ENCODE measurements at places on chromosomes 13 and 19. TPM values are rescaled to one million over a fixed set of nuclear protein-coding genes. Genes with fewer than 3 reads are reported as not detected.

DNA sequence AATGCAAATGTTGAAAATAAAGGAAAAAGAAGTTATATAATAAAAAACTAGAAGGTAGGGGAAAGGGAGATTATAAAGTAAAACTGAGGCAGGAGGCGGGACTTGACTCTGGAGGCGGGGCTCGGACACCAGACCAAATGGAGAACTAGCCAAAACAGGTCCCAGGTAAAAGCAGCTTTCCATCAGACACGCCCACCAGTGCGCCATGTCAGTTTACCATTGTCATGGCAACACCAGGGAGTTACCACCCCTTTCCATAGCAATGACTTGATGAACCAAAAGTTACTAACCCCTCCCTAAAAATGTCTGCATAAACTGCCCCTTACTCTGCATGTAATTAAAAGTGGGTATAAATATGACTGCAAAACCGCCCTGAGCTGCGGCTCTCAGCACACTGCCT lies 70.9 kb downstream of the PEPD start:
- no peak for DNase-seq

GRCh38 chr19:49425922-49426592 lies 869 bp downstream of the GFY start:
- no peak for DNase-seq

DNA sequence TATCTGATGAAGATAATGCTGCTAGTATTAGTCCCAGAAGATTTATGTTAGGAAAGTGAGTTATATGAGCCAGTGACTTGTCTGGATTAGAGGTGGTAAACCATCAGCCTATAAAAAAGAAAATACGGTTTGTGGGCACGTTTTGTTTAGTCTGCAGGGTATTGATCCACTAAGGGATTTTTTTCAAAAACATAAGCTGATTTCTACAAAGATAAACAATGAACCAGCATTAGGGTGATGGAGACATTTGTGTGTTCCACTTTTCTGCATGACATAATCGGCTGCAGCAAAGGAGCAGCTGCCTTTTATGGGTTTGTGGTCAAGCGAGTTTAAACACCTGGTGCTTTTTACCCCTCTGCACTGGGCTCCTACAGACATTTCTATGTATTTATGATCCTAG lies 836.4 kb upstream of the GPC6 start:
- no peak for DNase-seq

DNA sequence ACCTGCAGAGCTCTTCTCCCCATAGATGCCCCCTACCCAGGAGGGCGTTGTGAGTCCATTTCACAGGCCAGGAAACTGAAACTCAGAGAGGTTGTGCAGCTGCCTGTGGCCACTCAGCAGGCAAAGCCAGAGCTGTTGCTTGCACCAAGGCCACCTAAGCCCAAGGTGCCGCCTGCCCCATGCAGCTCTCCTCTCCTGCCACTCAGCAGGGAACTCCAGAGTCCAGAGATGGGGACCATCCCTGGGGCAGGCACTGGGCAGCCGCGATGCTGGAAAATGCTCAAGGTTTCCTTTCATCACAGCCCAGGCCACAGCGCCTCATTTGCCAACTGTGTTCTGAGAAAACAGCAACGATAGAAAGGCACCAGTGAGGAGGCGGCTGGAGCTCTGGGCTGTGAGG lies 41.0 kb upstream of the PEPD start:
- no peak for DNase-seq

- DNase-seq = no peak
Observed at GRCh38 chr13:60620611-60621395, 223.8 kb downstream of the TDRD3 start.

DNA sequence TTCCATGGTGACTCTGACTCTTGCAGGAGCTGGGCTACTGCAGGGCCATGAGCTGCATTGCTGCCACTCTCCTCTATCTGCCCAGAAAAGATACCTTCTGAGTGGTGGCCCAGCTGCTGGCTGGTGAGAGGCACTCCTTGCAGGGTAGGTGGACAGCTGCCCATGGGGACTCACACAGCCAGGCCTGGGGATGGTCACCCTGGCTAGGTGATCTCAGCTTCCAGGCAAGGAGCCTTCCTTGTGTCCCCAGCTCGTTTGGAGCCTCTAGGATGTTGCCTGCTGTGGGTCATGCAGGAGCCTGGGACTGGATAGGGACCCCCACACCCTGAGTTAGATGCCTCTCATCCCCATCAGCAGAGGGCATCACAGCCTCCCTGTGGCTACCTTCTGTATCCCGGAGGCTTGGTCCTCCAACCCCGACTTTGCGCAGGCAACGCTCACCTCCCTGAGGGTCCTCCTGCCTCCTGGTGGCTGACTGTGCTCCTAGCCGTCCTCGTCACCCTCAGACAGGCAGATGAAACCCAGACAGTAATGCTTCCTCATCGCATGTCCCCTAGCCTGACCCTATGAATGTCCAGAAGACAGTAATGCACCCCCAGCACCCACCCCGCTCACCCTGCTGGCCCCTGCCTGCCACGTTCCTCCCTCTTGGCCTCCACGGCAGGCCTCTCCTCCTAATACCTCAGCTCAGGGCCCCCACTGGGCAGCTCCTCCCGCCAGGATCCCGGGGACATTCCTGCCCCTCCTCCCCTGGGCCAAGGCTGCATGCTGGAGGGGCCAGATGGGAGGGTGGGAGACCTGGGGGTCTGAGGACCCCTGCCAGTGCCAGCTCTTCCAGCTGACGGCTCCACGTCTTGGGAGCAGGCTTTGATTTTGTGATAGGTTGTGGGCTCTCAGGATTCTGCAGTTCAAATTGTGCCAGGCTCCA lies 13.6 kb upstream of the ZNF14 start:
- no peak for DNase-seq

DNA sequence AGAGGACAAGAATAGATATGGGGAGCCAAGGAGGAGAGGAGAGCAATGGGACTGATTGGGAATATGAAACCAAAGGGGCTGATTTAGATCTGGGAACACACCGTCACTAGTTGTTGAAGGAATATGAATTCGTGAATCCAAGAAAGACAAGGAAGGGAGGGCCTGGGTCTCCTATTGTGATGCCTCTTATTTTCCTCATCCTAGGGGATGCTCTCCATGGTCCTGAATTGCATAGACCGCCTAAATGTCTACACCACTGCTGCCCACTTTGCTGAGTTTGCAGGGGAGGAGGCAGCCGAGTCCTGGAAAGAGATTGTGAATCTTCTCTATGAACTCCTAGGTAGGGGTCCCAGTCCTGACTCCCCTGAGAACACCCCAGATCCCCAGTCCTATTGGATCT lies 21.5 kb downstream of the RYR1 start:
- no peak for DNase-seq

GRCh38 chr19:17183858-17184321 lies 31.3 kb upstream of the USE1 start:
- no peak for DNase-seq

DNA sequence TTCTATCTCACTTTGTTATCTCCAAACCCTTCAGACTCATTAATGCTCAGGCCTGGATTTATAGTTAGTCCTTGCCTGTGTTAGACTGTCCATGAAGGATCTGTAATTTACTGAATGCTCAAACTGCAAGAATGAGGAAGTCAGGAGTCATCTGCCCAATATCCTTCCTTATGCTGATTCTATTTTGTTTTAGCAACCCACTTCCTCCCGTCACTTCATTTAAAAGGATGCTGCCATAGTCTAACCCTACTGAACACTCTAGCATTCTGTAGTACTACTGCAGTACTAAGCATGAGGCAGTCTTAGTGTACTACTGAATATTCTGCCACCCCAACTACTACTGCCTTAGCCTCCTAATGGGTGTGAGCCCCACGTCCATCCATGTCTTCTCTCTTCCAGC lies 1.5 kb downstream of the FCAR start:
- no peak for DNase-seq

GRCh38 chr13:20349564-20350381 lies 117.7 kb upstream of the GJB6 start:
- no peak for DNase-seq

DNA sequence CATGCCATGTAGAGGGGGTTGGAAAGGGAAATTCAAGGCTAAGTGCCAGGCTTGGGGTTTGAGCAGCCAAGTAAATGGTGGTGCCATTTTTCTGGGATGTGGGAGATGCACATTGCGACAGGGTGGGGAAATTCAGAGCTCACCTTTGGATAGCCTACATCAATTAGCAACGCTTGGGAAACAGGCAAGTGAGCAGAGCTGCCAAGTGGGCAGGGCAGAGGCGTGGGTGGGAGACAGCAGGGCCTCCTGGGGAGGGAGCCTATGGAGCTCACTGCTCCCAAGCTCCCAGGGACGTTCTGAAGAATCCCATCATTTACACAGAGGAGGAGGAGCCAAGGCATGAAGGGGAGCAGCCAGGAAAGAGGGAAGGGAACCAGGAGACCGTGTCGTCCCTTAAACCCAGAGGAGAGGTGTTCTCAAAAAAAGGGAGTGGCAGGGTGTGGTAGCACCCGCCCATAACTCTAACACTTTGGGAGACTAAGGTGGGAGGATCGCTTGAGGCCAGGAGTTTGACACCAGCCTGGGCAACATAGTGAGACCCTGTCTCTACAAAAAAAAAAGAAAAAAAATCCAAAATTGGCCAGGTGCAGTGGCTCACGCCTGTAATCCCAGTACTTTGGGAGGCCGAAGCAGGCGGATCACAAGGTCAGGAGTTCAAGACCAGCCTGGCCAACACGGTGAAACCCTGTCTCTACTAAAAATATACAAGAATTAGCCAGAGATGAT lies 11.5 kb upstream of the CCNE1 start:
- no peak for DNase-seq

DNA sequence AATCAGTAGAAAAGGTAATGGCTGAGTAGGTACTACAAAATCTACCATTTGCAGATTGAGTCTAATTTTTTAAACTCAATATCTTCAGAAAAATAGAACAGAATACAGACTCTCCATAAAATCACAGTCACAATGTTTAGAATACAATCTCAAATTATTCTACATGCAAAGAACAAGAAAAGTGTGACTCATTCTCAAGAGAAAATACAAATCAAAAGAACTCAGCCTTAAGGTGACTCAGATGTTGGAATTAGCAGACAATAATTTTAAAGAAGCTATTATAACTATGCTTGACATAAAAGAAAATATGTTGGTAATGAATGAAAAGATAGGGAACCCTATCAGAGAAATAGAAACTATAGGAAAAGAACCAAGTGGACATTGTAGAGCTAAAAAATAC lies 78.9 kb downstream of the RXFP2 start:
- DNase-seq = no peak

- no peak for DNase-seq
Observed at GRCh38 chr13:51271528-51272085, 49.4 kb downstream of the FAM124A start.

The GET3 gene
- 94.3 TPM for total RNA-seq

The LGALS7B gene
- total RNA-seq = not detected

The NECTIN2 gene
- total RNA-seq = 149 TPM

The LILRA1 gene
- not detected for total RNA-seq

The SIGLEC7 gene
- total RNA-seq = not detected

The ZNF730 gene
- total RNA-seq = 0.52 TPM

All from HFFc6 (cell line).